Activated naive CD8-positive, alpha-beta T cell treated with anti-CD3 and anti-CD28 coated beads for 36 hours (primary cell): ENCODE measurements at places on chromosomes 2 and 18. TPM values are rescaled to one million over a fixed set of nuclear protein-coding genes. Genes with fewer than 3 reads are reported as not detected.

The SNTG2 gene
- total RNA-seq = 3.6 TPM

The NT5C1B gene
- total RNA-seq = not detected

The SIX3 gene
- not detected for total RNA-seq

The REG1A gene
- total RNA-seq = not detected

The VWA3B gene
- not detected for total RNA-seq

The ACKR3 gene
- total RNA-seq = 1.3 TPM

The UGT1A8 gene
- total RNA-seq = not detected

The RAB11FIP5 gene
- 4.3 TPM for total RNA-seq

The FSHR gene
- total RNA-seq = not detected

The MYL1 gene
- not detected for total RNA-seq

The FAM237A gene
- not detected for total RNA-seq

The C2orf92 gene
- 6.1 TPM for total RNA-seq

The FN1 gene
- total RNA-seq = 0.30 TPM

The LRRFIP1 gene
- total RNA-seq = 162 TPM

The NEU4 gene
- 0.40 TPM for total RNA-seq

The AOX1 gene
- total RNA-seq = 0.19 TPM

The TNFAIP6 gene
- total RNA-seq = not detected

The CCBE1 gene
- not detected for total RNA-seq

The CHRNG gene
- not detected for total RNA-seq

The ALK gene
- not detected for total RNA-seq

The FHOD3 gene
- not detected for total RNA-seq

The ASTL gene
- total RNA-seq = 22.1 TPM

The PSMD14 gene
- 91.4 TPM for total RNA-seq

The GCKR gene
- total RNA-seq = not detected

The YPEL5 gene
- 27.6 TPM for total RNA-seq

The SYT4 gene
- not detected for total RNA-seq

The WNT10A gene
- 7.1 TPM for total RNA-seq

The EVX2 gene
- not detected for total RNA-seq

The NEU2 gene
- total RNA-seq = not detected

The TUBA3E gene
- total RNA-seq = not detected

The IHH gene
- total RNA-seq = not detected

The SCTR gene
- not detected for total RNA-seq

The BOLL gene
- not detected for total RNA-seq

The ACVR1 gene
- 6.4 TPM for total RNA-seq

The TMEM178A gene
- total RNA-seq = 0.16 TPM

The APCDD1 gene
- total RNA-seq = not detected

The GALNT13 gene
- 0.16 TPM for total RNA-seq

The SLC40A1 gene
- 3.0 TPM for total RNA-seq

The RANBP2 gene
- 81.4 TPM for total RNA-seq

The CD8A gene
- 357 TPM for total RNA-seq

The UGT1A5 gene
- not detected for total RNA-seq

The SERPINB11 gene
- not detected for total RNA-seq

The EPB41L3 gene
- 0.80 TPM for total RNA-seq
